ENCODE measurements at places on chromosomes 5 and 9. TPM values are rescaled to one million over a fixed set of nuclear protein-coding genes. Genes with fewer than 3 reads are reported as not detected.
A peak's percentile ranks its signal among the peaks of the same experiment; 100 is the strongest.

- DNase-seq, result no peak
Observed at GRCh38 chr9:125437771-125438221, 176.2 kb downstream of the GAPVD1 start.

GRCh38 chr5:111133436-111133751 is 41.2 kb downstream of the WDR36 start:
- DNase-seq, result no peak

DNA sequence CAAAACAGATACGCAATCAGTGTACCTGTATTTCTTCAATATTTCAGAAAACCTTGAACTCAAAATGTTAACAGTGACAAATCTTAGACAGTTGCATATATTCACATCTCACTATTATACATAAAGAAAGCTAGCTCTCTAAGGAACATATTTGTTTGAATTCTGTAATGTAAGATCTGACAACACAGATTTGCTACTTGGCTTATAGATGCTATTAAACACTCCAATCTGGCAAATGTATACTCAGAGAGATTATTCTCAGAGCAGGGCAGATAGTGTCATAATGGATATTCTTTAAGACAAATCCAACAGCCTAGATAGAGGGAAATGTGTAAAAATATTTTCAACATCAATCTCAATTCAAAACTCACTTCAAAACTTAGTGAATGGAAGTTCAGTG is 794.5 kb upstream of the CDH9 start:
- no peak for DNase-seq

- DNase-seq, result peak; percentile 83
Observed at GRCh38 chr9:113558632-113559502, 95.3 kb downstream of the RGS3 start.

The LCN12 gene
- 0.38 TPM for total RNA-seq

GRCh38 chr5:169467041-169467771 is 116.4 kb upstream of the SPDL1 start:
- no peak for DNase-seq

GRCh38 chr5:133421394-133421793 is 190.9 kb downstream of the FSTL4 start:
- DNase-seq, result no peak

- DNase-seq, result no peak
Observed at GRCh38 chr9:8206720-8207119, 407.1 kb upstream of the DMAC1 start.

DNA sequence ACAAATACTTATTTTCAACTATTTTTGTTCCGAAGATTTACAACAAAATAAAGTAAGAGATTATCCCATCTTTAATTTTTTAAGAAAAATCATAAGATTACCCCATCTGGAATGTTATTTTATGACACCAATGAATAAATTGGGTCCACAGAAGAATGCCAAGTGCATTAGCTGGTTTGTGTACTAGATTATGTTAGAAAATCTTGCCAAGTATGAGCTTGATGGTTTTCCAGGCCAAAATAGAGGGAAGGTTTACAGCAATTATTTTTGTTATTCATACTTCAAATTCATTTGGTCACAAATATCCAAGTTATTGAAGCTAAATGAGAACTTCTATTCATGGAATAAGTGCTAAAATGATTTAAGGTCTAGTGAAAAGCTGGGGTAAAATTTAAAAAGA is 109.4 kb upstream of the DMRTA1 start:
- DNase-seq, result no peak

- DNase-seq, result no peak
Observed at GRCh38 chr5:53326424-53327153, 153.8 kb upstream of the FST start.

The NR2F1-AS1 gene
- total RNA-seq, result 0.71 TPM

GRCh38 chr5:151675611-151676313 is 11.0 kb downstream of the SPARC start:
- no peak for DNase-seq

DNA sequence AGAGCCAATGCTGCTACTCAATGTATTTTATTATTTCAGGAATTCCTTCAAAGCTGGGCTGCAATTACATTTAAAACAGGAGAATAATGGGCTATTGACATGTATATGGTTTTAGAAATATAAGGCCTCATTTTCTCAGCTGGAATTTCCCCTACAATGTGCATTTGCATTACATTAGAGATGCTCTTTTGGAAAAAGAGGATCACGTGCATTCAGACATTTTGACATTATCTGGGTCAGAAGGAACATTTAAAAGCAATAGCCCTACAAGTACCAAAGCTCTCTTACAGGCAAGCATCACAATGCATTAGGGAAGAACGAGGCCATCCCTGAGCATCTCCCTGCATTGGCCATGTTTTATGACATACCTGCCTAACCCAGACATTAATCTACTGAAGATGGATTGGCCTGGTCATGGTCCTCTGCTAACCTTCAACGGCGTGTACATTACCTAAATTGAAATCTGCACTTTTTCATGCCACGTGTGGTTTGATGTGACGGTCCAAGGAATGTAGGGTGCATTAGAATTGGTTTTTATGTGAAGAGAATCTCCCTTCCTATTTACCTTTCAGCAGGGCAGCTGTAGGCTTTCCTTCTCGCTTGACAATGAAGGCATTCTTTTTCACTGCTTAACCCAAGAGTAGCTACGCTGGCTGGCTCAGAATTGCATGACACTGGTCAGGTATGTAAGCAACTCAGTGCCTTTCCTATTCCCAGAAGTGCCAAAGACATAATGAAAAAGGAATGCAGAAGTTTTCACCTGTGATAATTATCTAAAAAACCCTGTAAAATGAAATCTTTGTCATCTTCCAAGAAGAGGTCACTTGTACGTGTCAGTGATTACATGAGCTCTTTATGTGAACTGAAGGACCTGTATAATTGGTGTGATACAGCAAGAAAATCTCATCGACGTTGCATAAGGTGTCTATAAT is 212.3 kb upstream of the MPDZ start:
- no peak for DNase-seq

GRCh38 chr5:65483546-65484346 is 2.0 kb upstream of the ADAMTS6 start:
- DNase-seq, result no peak

The ZNF484 gene
- total RNA-seq, result 4.3 TPM

- peak; percentile 74 for DNase-seq
Observed at GRCh38 chr9:97594381-97594921, 38.7 kb downstream of the TSTD2 start.

GRCh38 chr5:79811081-79811480 is 121.4 kb downstream of the CMYA5 start:
- no peak for DNase-seq

The NR4A3 gene
- total RNA-seq, result 9.3 TPM

DNA sequence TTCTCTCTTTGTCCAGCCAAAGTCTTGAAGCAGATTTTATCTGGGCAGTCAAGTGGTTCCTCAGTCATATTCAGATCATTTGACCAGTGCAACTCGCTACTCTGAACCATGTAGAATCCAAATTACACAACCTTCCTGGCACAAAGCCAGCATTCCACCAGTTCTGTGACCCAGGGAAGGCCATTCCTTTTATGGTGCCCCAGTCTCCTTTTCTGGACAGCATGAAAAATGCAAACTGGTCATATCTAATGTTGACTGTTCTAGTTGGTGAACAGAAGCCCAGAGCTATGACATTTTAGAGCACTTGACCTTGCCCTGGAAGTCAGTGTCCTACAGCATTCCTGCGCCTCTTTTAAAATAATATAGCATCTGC is 364.6 kb downstream of the BRINP1 start:
- DNase-seq, result peak; percentile 27

The PLPPR1 gene
- total RNA-seq, result not detected

The FOXD4L4 gene
- not detected for total RNA-seq

- DNase-seq, result no peak
Observed at GRCh38 chr9:82720515-82720914, 342.4 kb downstream of the RASEF start.

The TGFBI gene
- total RNA-seq, result 28.9 TPM

The TMEM215 gene
- total RNA-seq, result 0.12 TPM

The ANKRD31 gene
- not detected for total RNA-seq

DNA sequence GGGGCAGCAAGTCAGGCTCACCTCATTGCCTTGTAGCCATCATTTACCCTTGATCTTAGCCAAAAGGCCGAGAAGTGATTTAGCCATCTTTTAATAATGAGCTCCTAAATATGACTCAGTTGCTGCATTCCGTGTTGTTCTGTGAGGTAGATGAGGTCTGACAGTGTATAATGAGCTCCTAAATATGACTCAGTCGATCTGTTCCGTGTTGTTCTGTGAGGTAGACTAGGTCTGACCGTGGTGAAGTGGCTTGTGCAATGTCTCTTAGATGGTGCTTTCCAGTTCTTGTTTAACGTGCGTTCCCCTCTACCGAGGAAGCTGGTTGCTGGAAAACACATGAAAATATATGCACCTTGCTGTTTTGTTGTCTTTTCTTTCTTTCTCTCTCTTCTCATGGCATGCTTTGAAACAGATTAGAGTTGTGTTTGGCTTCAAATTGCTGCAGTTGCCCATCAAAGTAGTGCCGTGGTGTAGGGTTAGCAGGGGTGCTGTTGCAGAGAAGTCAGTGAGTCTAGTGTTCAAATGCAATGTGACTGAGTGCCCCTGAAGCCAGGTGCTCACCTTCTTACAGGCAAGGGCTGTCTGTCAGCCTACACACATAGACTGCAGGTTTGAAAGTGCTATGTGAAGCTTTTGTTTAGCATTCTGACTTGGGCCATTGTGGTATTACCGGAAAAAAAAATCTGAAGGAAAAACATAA is 118.6 kb downstream of the KDM4C start:
- no peak for DNase-seq

The HAVCR1 gene
- total RNA-seq, result not detected

The CCL27 gene
- total RNA-seq, result 0.50 TPM

The GNAQ gene
- 26.6 TPM for total RNA-seq

The SLCO6A1 gene
- total RNA-seq, result not detected

The FBP1 gene
- total RNA-seq, result 1.1 TPM

The CXCL14 gene
- total RNA-seq, result 2.6 TPM

- DNase-seq, result no peak
Observed at GRCh38 chr5:116359592-116359991, 215.0 kb downstream of the SEMA6A start.

GRCh38 chr5:171700318-171700912 is 85.2 kb upstream of the SMIM23 start:
- no peak for DNase-seq

The OR2K2 gene
- total RNA-seq, result 0.52 TPM

The ZNG1A gene
- 12.0 TPM for total RNA-seq

- DNase-seq, result no peak
Observed at GRCh38 chr5:9479361-9479760, 66.5 kb downstream of the SEMA5A start.

DNA sequence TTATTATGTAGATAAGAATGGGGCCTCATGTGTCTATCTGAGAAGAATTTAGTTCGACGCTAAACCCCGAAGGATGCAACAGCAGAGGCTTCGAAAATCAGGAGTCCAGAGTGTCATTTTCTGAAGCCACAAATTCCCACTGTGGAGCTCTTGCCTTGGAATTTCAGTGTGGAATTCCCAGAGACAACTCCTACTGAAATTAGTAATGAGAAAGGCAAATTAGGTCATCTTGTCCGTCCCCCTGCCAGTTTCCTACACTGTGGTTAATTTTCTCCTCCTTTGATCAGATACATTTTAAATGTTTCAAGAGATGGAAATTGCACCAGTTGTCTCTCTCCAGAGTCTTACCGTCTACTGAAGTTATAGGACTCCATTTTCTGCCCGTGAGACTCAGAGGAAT is 633.6 kb downstream of the BNC2 start:
- DNase-seq, result no peak

The GPX8 gene
- total RNA-seq, result 4.2 TPM

The SLC6A7 gene
- total RNA-seq, result not detected

The C1QTNF3 gene
- total RNA-seq, result 0.62 TPM

DNA sequence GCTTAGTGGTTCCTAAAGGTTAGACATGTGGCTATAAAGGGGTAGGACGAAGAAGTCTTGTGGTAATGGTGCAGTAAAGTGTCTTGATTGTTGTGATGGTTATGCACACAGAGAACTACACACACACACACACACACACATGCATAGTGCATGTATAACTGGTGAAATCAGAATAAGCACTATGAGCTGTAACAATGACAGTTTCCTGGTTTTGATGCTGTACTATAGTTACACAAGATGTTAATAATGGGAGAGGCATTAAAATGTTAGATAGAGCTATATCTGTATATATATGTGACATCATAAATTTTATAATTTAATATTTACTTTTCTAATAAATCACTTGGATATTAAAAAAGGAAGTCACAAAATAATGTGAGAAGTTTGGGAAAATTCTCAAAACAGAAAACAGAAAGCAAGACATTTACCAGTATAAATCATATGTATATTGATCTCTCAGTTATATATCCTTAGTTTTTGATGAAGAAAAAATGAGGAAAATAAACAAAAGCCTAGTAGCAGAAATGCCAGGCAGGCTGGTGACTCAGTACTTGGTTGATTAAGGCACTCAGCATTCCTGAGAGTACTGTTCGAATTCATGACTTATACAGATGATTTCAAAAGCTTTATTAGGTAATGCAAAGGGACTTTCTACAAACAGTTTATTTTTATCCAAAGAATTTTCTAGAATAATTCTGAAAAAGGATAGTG is 350.5 kb upstream of the DAB2 start:
- no peak for DNase-seq

GRCh38 chr9:12882430-12882829 is 107.6 kb downstream of the LURAP1L start:
- no peak for DNase-seq

- DNase-seq, result no peak
Observed at GRCh38 chr9:31067418-31067817, 1317.0 kb upstream of the ACO1 start.

The TAF11L7 gene
- total RNA-seq, result not detected

- no peak for DNase-seq
Observed at GRCh38 chr9:99748266-99748665, 73.4 kb upstream of the NR4A3 start.

GRCh38 chr5:74736759-74737158 is 30.2 kb downstream of the GFM2 start:
- no peak for DNase-seq

- DNase-seq, result no peak
Observed at GRCh38 chr5:129116797-129117196, 22.2 kb downstream of the ISOC1 start.

GRCh38 chr5:127705120-127705892 is 2.1 kb downstream of the CCDC192 start:
- DNase-seq, result no peak

DNA sequence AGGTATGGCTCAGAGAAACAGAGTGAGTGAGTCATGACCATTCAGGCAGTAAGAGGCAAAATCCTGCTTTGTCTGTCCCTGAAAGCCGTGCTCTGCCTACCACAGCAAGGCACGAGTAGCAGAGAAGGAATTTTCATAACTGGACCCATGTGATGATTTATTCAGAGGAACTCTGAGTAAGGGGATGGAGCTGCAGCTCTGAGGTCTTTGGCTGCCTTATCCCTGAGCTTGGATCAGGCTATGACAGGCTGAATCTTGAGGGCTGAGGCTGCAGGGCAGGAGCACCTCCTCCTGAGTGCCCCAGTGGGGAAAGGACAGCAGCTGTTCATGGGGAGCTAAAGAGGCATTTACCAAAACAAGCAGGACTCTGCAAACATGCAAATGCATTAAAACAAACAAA is 183.4 kb downstream of the PAPPA start:
- DNase-seq, result no peak

The GPR151 gene
- total RNA-seq, result not detected

The PCSK5 gene
- 3.8 TPM for total RNA-seq

The MYORG gene
- 34.1 TPM for total RNA-seq
